ENCODE measurements at places on chromosomes 2 and 18.

GRCh38 chr2:167987558-167987957 lies 259.8 kb downstream of the STK39 start:
- DNase-seq: no peak

- no peak for DNase-seq
Measured at GRCh38 chr2:197500503-197501131, 438 bp downstream of the HSPE1 start.

GRCh38 chr18:41265047-41265446 lies 690.0 kb upstream of the PIK3C3 start:
- no peak for DNase-seq

DNA sequence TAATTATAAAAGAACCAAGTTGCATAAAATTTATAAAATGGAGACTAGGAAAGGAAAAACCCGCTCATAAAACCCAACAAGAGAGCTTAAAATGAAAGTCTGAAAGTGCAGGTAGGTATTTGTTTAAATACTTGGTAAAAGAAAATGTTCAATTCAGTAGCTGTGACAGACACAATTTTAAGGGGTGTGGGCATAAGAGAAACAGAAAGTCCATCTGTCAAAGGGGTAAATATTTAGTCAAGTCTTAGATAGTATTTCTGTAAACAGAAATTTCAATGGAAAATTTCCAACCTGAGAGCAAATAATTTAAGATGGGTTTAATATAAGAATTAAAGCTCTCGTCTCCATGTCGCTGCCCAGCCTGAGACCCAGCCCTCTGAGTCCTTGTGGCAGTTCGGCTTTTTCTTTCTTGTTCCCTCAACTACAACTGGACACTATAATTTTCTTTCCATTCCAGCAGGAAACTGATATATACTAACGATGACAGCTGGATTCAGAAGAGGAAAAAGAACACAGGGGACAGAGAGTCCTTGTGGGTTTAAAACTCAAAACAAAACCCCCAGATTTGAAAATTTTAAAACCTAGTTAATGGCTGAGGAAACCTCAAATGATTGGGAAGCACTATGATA lies 88.0 kb upstream of the ZFP36L2 start:
- DNase-seq: no peak

DNA sequence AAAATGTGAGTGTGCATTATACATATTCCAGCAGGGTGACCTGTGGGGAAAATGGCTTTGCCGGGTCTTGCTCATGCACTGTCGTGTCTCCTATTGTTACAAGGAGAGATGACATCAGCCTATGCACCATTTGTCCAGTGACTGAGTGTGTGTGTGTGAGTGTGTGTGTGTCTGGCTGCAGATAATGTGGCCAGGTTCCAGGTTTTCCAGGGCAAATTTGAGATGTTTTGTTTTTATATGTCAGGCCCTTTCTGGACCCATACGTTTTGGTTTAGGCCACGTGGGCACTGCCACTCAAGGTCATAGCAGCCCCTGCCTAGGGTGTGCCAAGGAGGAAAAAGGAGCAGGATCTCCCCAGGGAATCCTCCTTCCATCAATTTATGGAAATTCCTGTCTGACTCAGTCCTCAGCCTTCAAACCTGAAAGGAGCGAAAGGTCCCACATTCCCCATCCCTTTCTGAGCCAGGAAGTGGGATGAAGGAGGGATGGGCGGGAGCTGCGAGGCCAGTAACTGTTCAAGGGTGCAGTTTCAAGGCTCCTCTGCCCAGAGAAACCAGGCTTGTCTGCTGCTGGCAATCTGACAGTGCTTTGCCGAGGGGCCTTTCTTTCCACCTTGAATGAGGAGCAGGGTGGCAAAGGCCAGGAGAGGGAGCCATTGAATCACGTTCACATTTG lies 93.0 kb upstream of the SMAD2 start:
- DNase-seq: no peak

GRCh38 chr2:37560241-37560848 lies 111.1 kb downstream of the CDC42EP3 start:
- no peak for DNase-seq

DNA sequence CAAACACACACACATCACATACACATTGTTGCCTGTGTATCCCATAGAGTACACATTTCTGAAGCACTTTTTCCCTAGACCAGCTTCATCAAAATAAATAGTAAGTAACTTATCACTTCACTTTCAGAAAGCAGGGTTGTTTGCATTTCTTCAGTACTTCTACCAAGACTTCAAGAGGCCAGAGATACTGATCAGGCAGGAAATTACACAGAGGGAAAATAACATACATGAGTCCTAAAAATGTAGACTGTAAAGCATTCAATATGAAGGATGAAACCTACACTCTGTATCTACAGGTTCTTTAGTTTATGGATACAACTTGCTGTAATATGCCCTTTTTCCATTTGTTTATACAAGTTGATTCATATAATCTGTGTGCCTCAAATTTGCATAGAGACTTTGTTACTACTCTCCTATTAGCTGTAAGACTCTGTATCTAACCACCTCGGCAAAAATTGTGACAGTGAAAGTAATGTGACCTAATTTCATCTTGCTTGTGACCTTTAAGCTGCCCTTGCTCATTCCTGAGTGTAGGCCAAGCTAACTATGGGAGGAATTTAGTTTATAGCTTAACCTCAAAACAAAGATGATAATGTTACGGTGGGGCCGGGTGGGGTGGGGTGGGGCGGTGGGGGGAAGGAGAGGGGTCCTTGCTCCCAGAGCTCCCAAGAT lies 228.9 kb upstream of the SPOPL start:
- DNase-seq: no peak

- DNase-seq: no peak
Measured at GRCh38 chr2:31828891-31829290, 181.9 kb downstream of the MEMO1 start.

GRCh38 chr2:105712981-105713596 lies 31.6 kb upstream of the NCK2 start:
- DNase-seq: no peak

DNA sequence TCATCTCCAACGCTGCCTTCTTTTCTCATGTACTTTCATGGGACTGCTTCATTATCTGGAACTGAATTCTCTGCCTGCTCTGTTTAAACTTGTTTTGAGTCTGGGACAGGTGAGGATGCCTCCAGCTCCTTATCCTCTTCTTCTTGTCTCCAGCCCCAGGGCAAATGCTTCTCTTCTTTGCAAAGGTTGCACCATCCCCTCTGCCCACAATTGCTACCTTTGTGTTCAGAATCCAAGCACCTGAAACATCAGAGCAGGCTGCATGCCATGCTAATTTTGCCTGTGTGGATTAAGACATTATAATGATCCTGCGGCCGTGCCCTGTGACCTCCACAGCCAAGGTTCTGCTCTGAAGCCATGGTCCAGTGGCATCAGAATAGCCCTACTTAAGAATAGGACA lies 309.5 kb downstream of the EPHA4 start:
- no peak for DNase-seq

- no peak for DNase-seq
Measured at GRCh38 chr18:35811896-35812295, 160.6 kb upstream of the RMP24 start.

Data from stimulated activated CD8-positive, alpha-beta memory T cell treated with anti-CD3 and anti-CD28 coated beads, Interleukin-12 subunit alpha, Interleukin-12 subunit beta, amount 100 ng/mL, for 4 hours (primary cell).